ENCODE measurements at places on chromosomes 5 and 9.

DNA sequence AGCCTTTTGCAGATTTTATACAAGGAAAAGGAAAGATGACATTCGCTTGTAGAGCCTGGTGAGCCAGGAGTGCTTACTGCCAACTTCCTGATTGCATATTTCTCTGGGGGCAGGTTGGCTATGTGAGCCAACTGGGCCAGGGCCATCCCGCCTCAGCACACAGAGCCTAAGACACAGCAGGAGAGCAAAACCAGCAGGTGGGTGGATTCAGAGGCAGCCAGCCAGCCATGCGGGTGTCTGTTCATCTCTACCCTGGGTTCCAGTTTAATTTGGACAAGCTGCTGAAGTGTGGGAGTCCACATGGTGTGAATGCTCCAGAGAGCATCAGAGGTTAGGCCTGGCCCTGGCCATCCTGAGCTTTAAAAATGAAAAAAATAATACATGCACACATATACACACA is 291.4 kb downstream of the ARHGEF28 start:
- no peak for DNase-seq

- no peak for DNase-seq
Observed at GRCh38 chr9:13759551-13759950, 480.1 kb upstream of the MPDZ start.

DNA sequence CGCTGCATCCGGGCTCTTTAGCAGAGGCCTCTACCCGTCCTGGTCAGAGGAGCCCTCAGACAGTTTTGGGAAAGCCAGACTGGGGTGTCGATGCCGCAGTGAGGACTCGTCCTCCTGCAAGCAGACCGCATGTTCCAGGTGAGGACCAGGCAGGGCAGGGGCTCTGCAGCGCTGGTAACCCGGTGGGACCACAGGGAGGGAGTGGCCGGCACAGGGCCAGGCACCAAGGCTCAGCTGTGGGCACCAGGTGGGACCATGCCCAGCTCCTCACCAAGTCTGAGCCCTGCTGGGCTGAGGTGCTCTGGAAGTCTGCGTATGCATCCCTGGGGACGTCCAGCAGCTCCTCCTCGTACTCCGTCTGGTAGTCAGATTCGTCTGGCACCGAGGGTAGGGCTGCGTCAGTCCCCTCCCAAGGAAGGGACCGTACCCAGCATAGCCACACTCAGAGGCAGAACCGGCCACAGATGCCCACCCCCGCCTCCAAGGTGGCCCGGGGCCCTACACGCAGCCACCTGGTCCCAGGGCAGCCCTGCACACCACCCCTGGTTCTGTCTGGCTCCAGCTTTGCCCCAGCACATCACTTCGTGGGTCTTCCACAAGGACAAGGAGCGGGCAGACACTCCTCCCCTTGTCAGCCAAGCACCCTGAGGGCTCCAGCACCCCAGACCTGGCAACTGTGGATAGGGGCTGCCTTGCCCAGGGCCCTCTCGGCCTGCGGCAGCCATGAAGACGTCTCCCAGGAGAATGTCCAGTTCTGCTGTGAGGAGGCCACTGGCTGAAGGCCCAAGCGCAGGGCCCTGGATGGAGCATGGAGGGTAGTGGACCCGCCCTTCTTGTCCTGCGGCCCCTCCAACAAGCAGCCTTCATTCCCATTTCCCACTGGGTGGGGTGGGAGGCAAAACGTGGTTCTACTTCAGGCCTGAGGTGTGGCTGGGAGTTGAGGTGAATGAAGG is 1.5 kb upstream of the NSMF start:
- no peak for DNase-seq

GRCh38 chr9:2567922-2568321 is 53.7 kb upstream of the VLDLR start:
- no peak for DNase-seq

DNA sequence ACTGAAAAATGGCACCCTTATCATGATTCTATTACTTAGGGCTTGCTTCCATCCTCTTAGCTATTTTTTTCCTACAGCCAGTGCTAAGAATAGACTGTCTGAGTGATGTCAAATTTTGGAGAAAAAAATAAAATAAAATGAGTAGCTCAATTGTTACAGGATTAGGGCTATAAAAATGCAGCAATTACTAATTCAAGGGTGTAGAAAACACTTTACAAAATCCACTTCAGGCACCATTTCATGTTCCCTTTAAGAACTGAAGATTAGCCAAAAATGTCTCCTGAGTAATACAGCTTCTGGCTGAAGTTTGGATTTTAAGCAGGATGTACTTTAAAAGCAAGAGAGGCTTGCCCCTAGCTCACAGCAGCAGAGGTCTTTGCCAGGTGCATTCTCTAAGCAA is 240.5 kb upstream of the IRX1 start:
- DNase-seq: no peak

- DNase-seq: no peak
Observed at GRCh38 chr5:95327211-95327610, 42.3 kb upstream of the MCTP1 start.

DNA sequence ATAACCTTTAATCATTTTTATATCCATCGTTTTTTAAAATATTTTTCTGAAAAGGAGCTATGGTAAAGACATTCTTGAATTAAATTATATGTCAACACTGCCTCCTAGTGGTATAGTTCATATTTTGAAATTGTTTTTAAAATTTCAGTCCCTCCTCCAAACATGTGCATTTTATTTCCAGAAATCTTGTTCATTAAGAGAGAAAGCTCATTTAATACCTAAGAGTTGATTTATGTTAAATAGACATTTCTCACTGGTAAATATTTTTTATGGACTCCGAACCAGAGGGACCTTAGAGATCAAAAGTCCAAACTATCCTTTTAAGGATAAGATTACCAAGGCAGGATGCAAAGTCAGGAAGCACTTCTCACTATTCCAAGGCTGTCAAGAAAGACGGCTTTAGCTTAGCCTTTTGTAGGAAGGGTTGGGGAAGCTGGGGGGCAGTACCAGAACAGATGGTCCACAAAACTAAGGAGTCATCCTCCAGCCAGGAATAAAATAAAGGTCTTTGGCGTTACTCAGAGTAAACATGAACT is 21.6 kb downstream of the BHMT start:
- no peak for DNase-seq

- no peak for DNase-seq
Observed at GRCh38 chr5:43138512-43138893, 17.8 kb downstream of the ZNF131 start.

- no peak for DNase-seq
Observed at GRCh38 chr5:88660264-88660946, 222.6 kb downstream of the MEF2C start.

DNA sequence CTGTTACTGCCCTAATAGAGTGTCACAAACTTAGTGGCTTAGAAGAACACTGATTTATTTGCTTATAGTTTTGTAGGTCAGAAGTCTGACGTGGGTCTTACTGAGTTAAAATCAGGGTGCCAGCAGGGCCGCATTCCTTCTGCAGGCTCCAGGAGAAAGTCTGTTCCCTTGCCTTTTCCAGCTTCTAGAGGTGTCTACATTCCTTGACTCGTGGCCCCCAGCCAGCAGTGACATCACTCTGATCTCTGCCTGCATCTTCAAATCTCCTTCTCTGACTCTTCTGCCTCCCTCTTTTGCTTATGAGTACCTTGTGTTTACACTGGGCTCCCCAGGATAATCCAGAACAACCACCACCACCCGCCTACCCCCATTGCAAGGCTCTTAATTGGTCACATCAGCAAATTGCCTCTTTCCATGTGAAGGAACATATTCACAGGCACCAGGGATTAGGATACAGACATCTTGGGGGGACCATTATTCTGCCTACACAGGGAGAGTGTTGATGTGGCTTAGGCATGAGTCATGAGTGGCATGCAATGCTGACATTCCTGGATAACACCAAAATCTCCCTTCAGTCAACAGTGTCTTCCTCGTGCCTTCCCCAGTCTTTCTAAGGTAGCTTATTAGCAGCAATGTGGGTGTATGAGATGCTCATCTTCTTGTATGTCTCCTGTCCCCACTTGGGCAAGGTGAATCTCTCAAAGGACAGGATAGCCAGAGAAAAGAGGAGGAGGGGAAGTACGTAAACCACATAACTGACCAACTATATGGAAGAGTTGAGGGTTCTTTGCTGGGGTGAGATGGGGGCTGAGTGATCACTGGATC is 24.4 kb downstream of the CYFIP2 start:
- DNase-seq: no peak

- no peak for DNase-seq
Observed at GRCh38 chr9:36535107-36535506, 37.6 kb upstream of the MELK start.

GRCh38 chr9:127129718-127130085 is 7.3 kb upstream of the ANGPTL2 start:
- DNase-seq: no peak

GRCh38 chr5:98602534-98603112 is 170.8 kb upstream of the RGMB start:
- no peak for DNase-seq

DNA sequence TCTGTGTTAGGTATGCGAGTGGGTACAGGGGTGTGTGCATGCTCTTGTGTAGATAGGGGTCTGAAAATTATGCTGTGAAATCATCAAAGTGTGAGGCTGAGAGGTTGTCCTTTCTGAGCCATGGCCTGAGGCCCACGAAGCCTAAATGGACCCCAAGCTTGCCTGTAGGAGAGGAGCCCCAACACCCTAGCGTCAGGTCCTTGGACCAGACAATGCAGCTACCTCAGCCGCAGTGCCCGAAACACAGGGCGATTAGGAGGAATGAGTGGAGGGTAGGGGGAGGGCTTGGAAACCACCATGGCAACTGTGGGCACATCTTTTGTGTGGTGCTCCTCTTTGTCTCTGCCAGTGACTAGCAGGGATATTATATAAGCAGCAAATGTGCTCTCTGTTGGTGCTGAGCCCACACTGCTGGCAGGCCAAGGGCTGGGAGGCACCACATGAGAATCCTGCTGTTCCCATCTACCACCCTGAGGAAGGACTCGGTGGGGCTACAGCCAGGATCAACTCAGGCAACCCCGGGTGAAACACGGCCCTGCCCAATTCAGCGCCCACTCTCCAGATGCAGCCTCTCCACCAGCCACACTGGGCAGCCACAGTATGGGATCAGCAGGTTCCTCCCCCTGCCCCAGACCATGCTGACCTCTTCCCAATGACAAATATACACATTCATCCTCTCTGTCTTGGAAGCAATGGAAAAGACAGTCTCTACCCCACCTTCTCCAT is 84.6 kb upstream of the FSTL4 start:
- DNase-seq: no peak

GRCh38 chr9:89980600-89980999 is 375.8 kb downstream of the GADD45G start:
- no peak for DNase-seq

DNA sequence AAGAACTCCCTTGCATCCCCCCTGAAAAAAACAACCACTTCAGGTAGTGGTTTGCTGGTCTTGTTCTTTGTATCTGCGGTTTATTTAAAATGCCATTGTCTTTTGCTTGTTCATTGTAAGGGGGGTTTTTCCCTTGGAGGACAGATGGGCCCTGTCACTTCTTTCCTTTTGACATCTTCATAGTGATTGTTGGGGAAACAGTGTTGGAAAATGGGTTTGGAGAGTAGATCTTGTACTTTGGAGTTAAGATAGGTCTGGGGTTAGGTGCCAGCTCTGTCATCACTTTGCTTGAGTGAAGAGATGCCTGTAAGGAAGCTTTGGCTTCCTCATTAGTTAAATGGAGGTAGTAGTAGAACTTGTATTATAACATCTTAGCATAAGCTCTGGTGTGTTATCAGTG is 112.4 kb downstream of the KDM4C start:
- no peak for DNase-seq

DNA sequence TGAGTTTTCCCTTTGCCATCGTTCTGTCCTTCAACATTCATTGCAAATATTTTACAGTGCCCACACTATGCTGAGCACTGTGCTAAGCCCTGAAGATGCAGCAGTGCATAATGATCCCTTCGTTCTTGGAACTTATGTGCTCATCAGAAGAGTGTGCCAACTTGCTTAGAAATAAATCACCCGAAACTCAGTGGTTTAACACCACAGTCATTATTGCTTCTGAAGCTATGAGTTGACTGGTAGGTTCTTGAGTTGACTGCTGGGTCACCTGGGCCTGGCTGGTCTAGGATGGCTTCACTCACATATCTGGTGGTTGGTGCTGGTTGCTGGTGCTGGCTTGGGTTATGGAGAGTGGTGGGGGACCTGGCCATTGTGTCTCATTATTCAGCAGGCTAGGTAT is 20.9 kb downstream of the PCSK5 start:
- no peak for DNase-seq

DNA sequence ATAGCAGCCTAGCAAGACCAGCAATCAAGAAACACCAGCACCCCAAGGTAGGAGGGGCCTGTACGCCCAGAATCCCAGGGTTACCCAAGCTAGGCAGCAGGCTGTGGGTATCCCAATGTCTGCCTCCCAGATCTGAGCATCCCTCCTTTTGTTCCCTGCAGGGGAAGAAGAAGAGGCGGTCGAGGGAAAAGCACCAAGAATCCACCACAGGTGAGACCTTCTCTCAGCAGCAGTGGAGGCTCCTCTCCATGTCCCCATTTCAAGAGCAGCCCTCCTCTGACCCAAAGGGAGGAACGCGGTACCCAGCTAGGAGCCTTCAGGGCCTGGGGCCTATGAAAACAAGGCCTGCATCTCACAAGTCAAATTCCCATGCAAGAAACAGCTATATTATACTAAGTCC is 28.9 kb downstream of the TCF7 start:
- DNase-seq: no peak

DNA sequence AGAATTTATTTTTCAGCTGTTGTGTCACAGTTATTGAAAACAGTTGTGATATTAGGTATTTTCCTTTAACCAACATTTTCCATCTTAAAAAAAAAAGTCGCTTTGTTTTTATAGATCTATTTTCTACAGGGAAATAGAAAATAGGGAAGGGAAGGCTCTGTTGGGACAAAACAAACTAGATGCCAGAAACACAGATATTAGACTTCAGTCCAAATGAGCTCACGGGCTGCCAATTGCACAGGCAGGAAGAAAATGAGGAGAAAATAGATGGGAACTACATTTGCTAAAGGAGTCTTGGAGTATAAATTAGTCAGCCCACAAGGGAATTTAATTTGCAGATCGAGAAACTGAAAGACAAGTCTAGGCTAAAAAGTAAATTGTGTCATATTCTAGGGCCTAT is 21.4 kb upstream of the ISOC1 start:
- no peak for DNase-seq

DNA sequence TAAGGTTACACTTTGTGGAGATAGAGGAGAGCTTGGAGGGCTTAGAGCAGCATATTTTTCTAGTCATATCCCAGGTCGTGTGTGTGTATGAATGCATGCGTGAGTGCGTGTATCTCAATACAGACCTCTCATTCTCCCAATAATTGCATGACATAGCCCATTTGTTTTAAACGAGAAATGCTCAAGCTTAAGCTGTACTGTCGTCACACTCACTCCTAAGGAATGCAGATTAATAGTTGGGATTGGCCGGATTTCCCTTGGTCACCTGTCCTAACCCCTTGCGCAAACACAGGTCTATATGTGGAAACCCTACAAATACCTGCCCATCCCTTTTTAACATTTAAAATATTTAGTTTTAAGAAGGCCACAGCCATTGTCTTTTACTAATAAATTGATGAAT is 165.8 kb downstream of the SEMA5A start:
- DNase-seq: no peak

- no peak for DNase-seq
Observed at GRCh38 chr5:153358315-153358976, 132.0 kb upstream of the GRIA1 start.

- DNase-seq: no peak
Observed at GRCh38 chr5:57537811-57538210, 55.2 kb upstream of the ACTBL2 start.
